ENCODE measurements at places on chromosomes 2 and 18.

DNA sequence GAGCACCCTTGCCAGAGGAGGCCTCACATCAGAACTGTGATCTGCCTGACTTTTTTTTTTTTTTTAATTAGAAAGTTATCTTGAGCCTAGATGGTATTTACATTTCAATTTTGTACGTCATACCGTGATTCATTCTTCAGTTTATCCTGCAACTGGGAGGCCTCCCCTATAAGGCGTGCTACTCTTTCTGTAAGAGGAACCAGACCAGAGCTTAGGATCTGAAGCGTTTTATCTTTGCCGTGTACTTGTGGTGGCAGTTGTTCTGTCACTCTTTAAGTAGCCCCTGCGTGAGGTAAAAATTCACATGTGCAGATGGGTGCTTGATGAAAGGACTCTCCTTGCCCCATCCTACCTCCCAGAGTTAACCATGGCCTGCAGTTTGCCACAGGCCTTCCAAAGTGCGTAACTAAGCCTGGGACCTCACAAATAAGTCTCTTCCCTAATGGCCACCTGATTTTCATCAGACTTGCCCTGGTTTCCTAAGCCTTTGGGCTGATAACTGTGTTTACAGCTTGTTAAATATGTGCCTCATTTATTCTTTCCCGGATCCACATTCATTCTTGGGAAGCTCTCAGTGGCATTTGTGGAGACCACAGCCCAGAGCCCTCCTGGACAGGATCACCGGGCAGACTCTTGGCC, 96.0 kb downstream of the MTCL1 start:
- no peak for DNase-seq

GRCh38 chr2:95047629-95048510, 22.4 kb downstream of the MAL start:
- peak; percentile 24 for DNase-seq

- no peak for DNase-seq
These were observed 4.3 kb downstream of the REL start for GRCh38 chr2:60885683-60886082.

DNA sequence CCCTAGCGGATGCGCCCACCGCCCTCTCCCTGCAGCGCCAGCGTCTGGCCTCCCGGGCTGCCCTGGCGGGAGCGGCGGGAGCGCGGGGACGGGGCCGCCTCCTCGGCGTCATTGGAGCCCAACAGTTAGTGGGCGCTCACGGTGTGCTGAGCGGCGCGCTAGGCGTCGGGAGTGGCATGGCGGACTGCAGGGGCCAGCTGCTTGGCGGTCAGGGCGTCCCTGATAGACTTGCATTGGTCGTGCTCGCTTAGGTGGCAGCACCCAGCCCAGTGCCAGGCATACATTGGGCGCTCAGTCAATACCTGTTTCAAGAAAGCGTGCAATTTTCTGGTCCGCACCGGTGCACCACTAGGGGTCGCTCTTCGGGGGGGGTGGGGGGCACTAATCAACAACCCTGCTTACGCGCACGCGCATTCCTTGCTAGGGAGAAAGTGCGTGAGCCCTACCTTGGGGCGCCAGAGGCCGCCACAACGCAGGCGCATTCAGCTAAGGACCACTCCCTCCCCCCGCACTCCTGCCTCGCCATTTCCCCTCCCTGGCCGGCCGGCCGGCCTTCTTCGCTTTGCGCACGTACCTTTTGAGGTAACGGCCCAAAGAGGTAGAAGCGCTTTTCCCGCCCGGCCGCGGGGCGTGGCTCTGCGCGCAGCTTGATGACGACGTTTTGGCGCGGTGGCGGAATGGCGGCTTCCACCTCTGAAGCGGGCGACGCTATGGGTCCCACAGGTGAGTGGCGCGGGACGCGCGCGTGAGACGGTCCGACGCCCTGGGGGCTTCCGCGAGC, 411 bp upstream of the MZT2A start:
- DNase-seq, result peak; percentile 92

- DNase-seq, result no peak
These were observed 53.3 kb upstream of the B3GNT7 start for GRCh38 chr2:231342061-231342711.

DNA sequence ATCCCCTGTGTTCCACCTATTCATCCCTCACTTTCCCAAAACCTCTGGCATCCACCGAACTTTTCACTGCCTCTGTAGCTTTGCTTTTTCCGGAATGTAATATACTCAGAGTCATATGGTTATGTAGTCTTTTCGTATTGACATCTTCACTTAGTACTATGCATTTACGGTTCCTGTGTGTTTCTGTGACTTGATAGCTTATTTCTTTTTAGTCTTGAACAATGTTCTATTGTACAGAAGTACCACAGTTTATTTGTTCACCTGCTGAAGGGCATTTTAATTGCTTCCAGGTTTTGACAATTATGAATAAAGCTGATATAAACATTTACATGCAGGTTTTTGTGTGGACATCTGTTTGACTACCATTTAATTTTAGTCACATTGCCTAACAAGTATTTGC, 154.7 kb upstream of the DOK6 start:
- DNase-seq, result peak; percentile 96

- DNase-seq, result no peak
These were observed 21.3 kb upstream of the CD28 start for GRCh38 chr2:203685081-203685621.

DNA sequence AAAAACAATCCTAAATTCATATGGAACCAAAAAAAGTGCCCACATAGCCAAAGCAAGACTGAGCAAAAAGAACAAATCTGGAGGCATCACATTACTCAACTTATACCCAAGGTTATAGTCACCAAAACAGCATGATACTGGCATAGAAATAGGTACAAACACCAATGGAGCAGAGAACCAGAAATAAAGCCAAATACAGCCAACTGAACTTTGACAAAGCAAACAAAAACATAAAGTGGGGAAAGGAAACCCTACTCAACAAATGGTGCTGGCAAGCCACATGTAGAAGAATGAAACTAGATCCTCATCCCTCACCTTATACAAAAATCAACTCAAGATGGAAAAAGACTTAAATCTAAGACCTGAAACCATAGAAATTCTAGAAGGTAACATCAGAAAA, 40.5 kb downstream of the CRYGD start:
- DNase-seq, result no peak

GRCh38 chr2:158140201-158140600, 38.5 kb downstream of the UPP2 start:
- no peak for DNase-seq

DNA sequence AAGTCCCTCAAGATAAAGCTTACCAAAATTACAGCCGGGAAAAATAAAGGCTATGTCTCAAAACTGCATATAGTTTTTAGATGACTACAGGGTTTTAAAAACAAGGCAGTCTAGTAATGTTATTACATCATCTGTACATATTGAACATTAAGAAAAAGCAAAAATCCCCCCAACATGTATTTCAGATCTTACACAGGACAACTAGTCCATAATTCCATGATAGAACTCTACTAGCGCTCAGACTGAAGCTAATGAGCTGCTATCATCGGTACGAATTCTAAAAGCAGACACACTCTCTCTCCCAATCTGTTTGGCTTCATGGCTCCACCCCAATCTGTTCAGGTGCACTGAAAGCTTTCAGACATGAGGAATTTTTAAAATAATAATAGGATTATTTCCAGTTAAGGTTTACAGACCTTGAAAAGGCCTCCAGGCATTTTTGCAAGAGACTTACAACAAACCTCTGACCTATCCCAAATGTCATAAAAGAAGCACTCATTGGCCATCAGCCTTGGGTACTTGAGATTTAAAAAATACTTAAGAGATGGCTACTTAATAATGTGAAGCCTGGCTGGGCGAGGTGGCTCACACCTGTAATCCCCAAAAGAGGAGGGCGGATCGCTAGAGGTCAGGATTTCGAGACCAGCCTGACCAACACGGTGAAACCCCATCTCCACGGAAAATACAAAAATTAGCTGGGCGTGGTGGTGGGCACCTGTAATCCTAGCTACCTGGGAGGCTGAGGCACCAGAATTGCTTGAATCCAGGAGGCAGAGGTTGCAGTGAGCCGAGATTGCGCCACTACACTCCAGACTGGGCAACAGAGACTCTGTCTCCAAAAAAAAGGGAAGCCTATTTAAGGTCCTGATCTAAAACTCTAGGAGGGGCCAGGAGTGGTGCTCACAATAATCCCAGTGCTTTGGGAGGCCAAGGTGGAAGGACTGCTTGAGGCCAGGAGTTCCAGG, 2.0 kb downstream of the NPC1 start:
- DNase-seq, result no peak

DNA sequence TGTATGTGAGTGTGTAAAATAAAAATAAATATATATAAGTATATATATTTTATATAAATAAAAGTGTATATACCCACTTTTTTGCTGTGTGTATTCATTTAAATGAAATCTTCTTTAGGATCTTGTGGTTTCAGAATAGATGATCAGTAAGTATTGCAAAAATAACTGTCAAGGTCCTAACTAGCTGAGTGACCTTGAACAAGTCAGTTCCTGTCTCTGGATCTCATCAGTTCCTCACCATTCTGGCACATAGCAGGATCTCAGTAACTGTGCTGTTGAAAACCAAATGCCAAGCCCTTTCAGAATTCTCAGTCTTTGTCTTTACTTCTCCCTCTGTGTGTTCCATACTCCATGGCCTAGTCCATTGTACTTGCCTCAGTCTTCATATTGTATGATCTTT, 115.3 kb upstream of the CXCR4 start:
- no peak for DNase-seq

- no peak for DNase-seq
These were observed 2.3 kb downstream of the STPG4 start for GRCh38 chr2:47152803-47153202.

DNA sequence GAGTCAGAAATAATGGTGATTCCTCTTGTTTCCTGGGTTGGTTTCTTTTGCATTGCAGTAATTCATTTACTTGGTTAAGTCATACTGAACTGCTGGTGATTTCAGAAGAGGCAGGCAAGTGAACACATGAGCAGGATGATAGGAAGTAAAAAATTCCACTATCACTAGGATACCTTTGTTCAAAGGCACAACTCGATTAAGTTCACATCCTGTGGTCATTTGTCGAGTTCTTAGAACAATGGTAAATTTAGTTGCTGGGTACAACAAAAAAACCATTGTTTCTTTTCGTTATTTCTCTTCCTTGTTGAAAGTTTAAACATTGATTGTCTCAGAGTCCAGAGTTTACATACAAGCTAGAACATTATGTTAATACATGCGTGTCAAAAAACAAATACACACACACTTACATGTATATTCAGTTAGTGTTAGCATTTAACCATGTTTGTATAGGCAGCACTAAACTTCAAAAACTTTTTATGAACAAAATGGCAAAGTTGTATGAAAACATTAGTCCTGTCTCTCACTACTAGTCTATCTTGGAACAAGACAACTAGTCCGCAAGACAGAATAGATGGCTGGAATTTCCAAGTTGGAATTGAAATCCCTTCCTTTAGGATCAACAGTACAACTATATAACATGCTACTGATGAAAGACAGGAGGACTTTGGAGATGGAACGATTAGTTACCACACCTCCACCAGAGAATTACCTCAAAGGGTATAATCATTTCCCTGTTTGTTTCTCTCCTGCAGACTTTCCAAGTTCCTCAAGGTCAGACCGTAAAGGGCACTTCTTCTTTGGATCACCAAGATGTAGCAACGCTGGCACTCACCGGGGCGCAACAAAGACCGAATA, 26.2 kb downstream of the STK39 start:
- peak; percentile 20 for DNase-seq

- no peak for DNase-seq
These were observed 95.7 kb downstream of the EFEMP1 start for GRCh38 chr2:55827855-55828254.

DNA sequence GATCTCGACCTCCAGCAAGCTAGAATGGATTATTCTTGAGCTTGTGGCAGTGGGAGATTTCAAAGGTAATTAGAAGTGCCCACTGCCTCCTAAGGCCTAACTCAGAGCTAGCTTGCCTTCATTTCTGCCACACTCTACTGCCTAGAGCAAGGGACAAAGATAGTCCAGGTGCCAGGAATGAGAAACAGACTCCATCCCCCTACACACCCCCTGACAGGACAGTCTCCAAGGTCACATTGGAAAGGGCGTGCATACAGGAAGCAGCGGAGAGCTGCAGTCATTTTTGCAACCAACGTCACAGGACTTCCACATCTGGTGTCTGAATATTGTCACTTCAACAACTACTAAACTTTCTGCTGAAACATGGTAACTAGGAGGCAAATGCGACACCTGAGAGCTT, 101.0 kb upstream of the SH3BP4 start:
- no peak for DNase-seq

GRCh38 chr2:9109871-9110270, 96.7 kb upstream of the ASAP2 start:
- no peak for DNase-seq

- DNase-seq, result no peak
These were observed 9.6 kb downstream of the GDF7 start for GRCh38 chr2:20676353-20677215.
